ENCODE measurements at places on chromosomes 6 and 20. TPM values are rescaled to one million over a fixed set of nuclear protein-coding genes. Genes with fewer than 3 reads are reported as not detected.

TIAM2 gene
- total RNA-seq, result 6.9 TPM

GLP1R gene
- not detected for total RNA-seq

SOBP gene
- 5.3 TPM for total RNA-seq

SLC2A10 gene
- 112 TPM for total RNA-seq

CAP2 gene
- 4.0 TPM for total RNA-seq

C6orf58 gene
- total RNA-seq, result under 0.01 TPM

SNAI1 gene
- total RNA-seq, result 0.92 TPM

RARS2 gene
- total RNA-seq, result 58.5 TPM

PBOV1 gene
- total RNA-seq, result not detected

BPIFB1 gene
- total RNA-seq, result not detected

CGA gene
- total RNA-seq, result 0.09 TPM
